CD4-positive, alpha-beta memory T cell (primary cell): ENCODE measurements at places on chromosomes 4 and X.
A peak's percentile ranks its signal among the peaks of the same experiment; 100 is the strongest.

DNA sequence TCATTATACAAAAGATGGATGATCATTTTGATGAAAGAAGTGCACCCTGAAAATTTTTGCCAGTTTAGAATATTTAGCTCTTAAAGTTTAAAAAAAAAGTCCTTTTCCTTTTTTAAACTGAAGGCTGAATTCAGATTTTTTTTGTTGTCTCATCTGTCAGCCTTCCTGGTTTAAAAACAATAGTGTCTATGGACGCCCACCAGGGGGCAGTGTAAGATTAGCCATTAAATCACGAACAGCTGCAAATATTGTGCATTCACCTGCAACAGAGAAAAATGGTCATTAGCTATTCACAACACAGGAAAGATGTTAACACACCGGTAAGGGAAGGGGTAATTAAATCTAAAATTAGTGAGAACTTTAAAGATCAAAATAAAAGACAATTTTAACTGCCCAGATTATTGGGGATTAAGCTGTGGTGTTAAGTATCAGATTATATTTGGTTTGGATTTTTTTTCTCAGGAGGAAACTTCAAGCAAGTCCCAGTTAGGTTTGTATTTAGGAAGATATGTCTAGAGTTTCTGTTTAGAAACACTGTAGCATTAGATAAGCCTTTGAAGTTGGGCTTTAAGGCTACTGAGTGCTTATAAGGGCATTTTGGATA is 4.4 kb upstream of the CXorf38 start:
- DNase-seq: peak; percentile 78

GRCh38 chr4:84944947-84945346 is 21.5 kb downstream of the WDFY3 start:
- DNase-seq: no peak

DNA sequence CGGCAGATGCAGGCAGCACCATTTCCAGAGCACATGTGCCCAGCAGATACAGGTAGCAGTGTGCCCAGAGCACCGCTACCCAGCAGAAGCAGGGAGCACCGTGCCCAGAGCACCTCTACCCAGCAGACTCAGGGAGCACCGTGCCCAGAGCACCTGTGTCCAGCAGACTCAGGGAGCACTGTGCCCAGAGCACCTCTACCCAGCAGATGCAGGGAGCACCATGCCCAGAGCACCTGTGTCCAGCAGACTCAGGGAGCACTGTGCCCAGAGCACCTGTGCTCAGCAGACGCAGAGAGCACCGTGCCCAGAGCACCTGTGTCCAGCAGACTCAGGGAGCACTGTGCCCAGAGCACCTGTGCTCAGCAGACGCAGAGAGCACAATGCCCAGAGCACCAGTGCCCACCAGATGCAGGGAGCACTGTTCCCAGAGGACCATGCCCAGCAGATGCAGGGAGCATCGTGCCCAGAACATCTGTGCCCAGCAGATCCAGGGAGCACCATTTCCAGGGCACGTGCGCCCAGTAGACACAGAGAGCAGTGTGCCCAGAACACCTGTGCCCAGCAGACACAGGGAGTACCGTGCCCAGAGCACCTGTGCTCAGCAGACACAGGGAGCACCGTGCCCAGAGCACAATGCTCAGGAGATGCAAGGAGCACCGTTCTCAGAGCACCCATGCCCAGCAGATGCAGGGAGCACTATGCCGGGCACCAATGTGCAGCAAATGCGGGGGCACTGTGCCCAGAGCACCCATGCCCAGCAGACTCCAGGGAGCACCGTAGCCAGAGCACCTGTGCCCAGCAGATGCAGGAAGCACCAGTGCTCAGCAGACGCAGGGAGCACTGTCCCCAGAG is 236.4 kb downstream of the DHRSX start:
- DNase-seq: no peak

DNA sequence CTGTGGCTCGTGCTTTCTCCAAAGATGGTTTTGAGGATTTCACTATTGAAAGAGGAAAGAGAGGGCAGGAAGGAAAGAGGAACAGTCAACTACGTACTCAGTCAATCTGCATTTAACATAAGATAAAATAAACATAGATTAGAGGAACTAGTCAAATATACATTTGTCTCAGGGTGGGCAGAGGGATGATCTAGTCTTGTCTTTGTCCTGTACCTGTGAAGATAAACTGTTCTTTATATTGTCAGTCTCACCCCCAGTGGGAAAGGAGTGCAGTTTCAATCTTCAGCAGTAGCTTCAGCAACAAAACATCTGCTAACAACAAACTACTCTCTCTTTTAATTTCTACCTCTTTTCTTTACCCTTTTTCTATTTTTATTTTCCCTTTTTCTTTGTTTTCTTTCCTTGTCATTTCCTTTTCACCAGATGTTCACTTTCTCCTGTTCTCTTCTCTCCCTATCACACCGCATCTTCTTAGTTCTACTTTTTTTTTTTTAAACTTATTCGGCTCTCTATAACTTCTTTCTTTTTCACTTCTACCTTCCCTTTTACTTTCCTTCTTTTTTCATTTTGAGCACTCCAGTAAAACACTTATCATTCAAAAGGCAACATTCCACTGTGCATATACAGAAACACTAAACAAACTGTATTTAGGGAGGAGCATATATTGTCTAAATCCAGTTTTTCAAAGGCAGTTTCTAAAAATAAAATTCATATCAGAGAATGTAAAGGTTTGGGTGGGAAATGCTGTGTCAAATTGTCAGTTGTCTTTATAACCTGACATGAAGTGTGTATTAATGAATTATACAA is 51.4 kb upstream of the GUCY1A1 start:
- DNase-seq: no peak

- no peak for DNase-seq
Measured at GRCh38 chr4:40361338-40361737, 26.2 kb downstream of the CHRNA9 start.

DNA sequence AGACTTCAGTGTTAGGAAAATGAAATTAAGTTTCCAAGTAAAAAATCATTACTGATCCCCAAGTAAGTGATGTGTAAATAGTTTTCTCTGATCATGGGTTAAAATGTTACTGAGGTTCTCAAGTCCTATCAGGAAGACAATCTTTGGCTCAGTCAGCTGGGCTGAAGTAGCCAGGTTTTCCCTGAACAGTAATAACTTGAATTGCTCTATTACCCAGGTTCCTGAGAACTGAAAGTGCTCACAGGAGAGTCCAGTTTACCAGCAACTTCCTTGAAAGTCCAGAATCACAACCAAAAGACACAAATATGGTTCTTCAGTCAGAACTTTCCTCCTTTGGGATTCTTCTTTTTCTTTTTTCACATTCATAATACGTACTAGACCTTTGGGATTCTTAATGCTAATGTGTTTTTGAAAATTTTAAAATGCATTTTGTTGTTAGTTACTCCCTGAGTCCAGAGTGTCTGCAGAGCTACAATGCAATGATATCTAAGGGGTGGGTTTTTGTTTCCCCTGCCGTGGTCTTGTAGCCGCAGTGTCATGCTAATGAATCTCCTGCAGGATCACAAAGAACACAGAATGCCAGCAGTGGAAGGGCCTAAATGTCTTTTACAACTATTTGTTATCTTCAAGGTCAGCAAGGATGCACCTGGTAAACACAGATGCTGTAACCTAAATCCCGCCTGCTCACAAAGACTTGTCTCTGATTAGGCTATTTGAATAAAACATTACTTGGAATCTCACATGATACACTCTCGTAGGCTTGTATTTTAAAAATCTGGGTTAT is 439.8 kb upstream of the NR3C2 start:
- no peak for DNase-seq

- DNase-seq: no peak
Measured at GRCh38 chr4:26736621-26737020, 124.0 kb upstream of the STIM2 start.

GRCh38 chr4:154076921-154077320 is 288.0 kb upstream of the SFRP2 start:
- no peak for DNase-seq

GRCh38 chr4:142818031-142818430 is 28.1 kb downstream of the INPP4B start:
- no peak for DNase-seq

DNA sequence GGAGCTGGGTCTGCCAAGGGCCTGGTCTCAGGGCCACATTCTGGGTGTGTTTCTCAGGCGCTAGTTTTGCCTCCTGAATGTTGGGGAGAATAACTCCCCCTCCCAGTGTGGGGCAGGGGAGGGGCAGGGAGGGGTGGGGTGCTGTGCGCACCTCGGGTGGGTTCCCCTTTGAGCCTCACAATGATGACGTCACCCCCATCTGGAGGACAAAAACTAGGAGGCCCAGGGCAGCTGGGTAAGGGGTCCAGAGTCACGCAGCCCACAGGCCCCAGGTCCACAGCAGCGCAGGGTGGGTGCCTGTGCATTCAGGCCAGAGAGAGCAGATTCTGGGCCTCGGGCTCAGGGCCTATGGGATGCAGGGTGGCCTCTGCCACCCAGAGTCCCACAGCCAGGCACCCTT is 23.7 kb upstream of the HMX1 start:
- no peak for DNase-seq

GRCh38 chrX:65933085-65933589 is 106.7 kb downstream of the VSIG4 start:
- DNase-seq: no peak

- no peak for DNase-seq
Measured at GRCh38 chr4:125620066-125620860, 305.5 kb downstream of the FAT4 start.

- no peak for DNase-seq
Measured at GRCh38 chr4:125303058-125303457, 11.7 kb upstream of the FAT4 start.

DNA sequence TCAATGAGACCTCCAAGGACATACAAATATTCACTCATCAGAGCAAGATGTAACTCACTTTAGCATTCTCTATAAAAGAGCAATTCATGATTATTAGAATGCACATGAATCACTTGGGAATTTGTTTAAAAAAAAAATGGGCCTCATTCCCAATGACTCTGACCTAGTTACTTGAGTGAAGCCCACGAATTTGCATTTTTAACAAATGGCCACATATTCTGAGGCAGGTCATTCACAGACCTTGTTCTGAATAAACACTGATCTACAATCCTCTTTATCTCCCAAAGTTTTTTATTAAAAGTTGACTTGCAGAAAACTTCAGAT is 255.1 kb upstream of the VEGFC start:
- no peak for DNase-seq

DNA sequence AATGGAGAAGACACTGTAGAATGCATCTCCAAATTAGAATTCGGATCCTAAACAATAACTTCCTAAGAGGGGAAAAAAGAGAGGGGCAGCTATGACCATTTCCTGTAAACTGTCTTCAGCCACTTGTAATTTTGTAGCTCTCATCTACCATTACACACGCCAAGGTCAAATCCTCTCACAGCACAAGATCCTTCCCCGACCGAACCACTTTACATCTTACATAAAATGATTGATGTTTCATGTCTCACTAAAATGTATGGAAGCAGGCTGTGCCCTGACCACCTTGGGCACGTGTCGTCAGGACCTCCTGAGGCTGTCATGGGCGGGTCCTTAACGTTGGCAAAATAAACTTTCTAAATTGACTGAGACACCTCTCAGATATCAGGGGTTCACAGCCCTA is 24.1 kb upstream of the PBDC1 start:
- DNase-seq: peak; percentile 66

GRCh38 chrX:13898083-13898482 is 81.2 kb upstream of the GPM6B start:
- no peak for DNase-seq

GRCh38 chrX:53089224-53089842 is 4.6 kb upstream of the KANTR start:
- DNase-seq: peak; percentile 55
